ENCODE measurements at places on chromosomes 13 and 19.

DNA sequence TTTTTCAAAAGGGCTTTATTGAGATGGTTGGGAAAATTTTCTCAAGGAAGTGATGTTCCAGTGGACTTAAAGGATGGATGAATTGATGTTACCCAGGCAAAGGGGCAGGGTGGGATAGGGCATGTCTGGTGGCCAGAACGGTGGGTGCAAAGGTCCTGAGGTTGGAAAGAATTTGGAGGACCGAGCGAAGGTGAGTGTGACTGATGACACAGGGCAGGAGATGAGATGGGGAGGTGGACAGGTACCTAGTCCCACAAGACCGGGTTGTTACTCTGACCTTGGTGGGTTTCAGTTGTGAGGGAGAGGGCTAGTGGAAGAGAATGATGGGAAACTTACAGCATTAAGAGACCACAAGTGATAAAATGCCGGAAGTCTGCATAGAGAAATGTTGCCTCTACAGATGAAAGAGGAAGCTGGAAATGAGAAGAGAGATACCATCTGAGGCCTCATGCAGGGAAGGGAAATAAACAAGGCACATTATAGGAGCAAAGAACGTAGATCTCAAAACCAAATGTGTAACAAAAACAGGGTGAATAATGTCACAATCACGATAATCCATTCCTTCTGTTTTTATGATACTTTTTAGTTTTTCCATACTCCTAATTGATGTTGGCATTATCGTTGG is 4.5 kb downstream of the ADGRE1 start:
- no peak for DNase-seq

GRCh38 chr19:4913996-4914735 is 4.9 kb downstream of the UHRF1 start:
- DNase-seq = no peak

DNA sequence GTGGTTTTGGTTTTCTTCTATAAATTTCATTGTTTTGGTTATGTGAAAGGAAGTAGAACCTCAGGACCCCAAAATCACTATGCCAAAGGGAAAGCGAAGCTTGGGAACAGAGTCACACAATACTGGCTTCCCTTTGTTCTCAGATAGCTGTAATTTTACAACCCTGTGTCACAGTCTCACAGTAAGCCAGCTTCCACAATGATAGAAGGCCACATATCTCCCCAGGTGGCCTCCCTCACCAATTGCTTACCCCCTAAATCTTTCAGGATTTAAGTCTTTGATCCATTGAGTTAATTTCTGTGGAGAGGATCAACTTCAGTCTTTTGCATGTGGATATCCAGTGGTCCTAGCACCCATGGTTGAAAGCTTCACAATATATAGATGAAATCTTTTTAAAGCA is 58.7 kb downstream of the SLC15A1 start:
- DNase-seq = no peak

- DNase-seq = no peak
These were observed 255.9 kb downstream of the TBC1D4 start for GRCh38 chr13:75226092-75226491.

DNA sequence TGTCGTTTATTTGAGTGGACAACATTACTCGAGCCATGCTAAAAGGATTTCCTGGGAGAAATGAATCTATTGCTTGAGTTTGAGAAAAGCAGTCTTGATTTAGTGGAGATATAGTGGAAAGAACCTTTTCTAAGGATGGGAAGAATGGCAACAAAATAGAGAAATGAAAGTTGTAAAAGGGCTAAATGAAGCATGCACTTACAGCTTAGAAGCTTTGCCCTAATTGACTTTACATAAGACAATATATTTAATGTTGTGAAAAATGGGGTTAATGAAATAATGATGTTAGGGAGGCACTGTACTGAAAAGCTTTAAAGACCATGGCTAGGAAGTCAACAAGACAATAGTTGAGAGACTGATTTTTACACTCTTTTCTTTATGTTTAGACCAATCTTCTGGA is 35.4 kb downstream of the SLC10A2 start:
- DNase-seq = no peak

GRCh38 chr19:41427647-41428480 is 690 bp upstream of the B3GNT8 start:
- peak; percentile 48 for DNase-seq

DNA sequence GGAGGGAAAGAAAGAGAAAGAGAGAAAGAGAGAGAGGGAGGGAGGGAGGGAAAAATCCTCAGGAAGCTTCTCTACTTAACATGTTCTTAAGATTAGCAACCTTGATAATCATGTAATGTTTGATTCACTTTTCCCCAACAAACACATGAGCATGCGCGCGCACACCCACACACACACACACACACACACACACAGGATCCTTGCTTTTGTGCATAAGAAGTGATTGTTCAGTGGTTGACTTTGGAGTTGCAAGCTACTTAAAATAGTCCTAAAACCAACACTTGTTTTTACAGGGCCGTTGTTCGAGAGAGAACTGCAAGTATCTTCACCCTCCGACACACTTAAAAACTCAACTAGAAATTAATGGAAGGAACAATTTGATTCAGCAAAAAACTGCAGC is 100.0 kb upstream of the RAP2A start:
- no peak for DNase-seq

- no peak for DNase-seq
These were observed 473.9 kb downstream of the FGF9 start for GRCh38 chr13:22144806-22145205.

Measured in T-helper 9 cell (primary cell).